ENCODE measurements at places on chromosomes 13 and 19. TPM values are rescaled to one million over a fixed set of nuclear protein-coding genes. Genes with fewer than 3 reads are reported as not detected.

The GATAD2A gene
- total RNA-seq: 203 TPM

The RFPL4AL1 gene
- total RNA-seq: 0.96 TPM

DNA sequence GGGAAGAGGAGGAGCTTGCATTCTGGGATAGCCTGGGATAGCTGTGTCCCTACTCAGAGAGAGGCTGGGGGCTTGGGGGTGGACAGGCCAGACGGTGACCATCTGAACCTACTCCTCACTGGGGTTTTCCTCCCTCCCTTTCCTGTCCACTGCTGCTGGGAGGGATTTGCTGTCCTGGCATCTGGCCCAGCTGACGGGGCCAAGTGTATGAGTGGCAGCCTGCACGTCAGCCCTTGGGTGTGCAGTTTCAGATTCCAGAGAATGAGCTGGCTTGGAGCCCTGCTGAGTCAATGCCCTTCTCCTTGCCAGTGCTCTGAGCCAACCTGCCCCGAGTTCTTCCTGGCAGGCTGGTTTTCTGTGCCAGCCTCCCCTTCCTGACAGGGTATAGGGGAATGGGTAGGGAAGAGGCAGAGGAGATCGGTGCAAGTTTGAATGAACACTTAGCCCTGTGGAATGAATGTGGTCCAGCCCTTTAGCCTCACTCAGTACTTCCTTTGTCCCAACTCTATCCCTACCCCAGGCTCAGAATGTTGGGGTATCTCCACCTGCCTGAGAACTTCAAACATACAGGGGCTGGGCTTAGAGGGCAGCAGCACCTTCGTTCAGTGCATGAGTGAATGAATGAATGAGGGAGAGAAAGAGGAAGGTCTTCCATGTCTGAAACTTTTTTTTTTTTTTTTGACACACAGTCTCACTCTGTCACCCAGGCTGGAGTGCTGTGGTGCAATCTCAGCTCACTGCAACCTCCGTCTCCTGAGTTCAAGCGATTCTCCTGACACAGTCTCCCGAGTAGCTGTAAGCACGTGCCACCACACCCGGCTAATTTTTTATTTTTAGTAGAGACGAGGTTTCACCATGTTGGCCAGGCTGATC lies 1.8 kb upstream of the ANGPTL4 start:
- no peak for DNase-seq

DNA sequence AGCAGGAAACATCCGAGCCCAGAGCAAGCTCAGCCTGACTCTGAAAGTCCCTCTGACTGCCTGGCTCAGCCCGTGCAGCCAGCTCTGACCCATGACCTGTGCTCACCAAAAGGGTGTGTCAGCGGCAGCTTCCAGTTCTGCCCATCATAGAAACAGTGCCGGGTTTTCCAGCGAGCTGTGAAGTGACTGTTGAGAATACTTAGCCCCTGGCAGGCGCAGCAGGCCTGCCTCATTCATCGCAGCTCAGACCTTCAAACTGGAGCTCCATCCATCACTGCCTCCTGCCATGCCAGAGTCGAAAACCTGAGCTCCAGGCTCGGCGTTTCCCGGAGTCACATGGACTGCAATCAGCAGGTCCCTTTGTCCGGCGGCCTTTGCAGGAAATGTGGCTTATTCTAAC lies 16.3 kb upstream of the GSX1 start:
- no peak for DNase-seq

DNA sequence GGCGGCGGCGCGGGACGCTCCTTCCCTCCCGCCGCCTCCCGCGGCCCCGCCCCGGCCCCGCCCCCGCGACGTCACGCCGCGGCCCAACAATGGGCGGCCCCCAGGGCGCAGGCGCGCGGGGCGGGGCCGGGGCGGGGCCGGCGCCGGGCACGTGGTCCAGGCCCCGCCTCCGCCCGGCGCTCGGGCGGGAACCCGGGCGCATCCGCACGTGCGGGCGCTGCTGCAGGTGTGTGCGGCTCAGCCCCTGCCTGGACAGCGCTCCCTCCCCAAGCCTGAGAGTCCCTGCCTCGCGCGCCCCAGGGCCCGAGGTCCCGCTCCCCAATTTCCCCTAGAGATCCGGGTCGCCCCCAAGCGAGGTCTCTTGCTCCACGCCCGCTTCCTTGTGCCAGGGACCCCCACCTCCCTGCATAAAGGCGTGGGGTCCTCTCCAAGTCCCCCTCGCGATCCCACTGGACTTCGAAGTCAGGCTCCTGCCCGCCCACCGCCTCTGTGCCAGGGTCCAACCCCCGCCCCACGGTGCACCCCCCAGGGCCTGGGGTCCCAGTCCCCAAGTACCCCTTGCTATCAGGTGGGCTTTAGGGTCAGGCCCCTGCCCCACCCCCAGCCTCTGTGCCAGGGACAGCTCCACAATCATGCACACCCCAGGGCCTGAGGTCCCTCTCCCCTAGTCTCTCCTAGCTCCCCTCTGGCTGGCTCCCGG lies at the start of gene MEX3D:
Gene MEX3D, minus strand, starts transcription at position 6 of the 700 bp plus-strand sequence. CDS start 267 bp downstream, outside the sequence.
- DNase-seq: peak; percentile 85
